ENCODE measurements at places on chromosomes 6 and 20.

DNA sequence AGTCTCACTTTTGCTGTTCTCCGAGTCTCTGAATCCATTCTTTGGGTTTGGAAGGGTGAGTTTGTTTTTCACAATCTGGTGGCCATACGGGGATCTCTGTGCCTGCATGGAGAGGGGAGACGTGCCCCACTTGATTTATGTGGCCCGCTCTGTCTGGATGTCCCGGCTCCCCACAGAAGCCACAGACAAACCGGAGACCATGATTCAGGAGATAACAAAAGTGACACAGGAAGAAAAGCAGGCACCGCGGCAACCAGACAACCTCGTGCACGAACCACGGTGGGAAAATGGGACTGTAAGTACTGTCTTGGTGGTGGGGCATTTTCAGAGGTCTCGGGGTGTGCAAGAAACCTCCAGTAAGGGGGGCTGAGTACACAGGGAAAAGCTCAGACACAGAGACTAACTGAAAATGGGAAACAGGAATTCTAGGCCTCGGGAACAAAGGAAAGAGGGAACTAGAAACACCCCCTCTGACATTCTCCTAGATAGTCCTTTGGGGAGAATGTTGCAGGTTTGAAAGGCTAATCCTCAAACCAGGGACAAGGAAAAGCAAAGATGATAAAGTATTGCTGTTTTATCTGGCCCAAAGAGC lies 22.1 kb upstream of the ZNF318 start:
- DNase-seq: no peak

- DNase-seq: no peak
Observed at GRCh38 chr6:166523782-166524559, 62.5 kb downstream of the RAMACL start.

DNA sequence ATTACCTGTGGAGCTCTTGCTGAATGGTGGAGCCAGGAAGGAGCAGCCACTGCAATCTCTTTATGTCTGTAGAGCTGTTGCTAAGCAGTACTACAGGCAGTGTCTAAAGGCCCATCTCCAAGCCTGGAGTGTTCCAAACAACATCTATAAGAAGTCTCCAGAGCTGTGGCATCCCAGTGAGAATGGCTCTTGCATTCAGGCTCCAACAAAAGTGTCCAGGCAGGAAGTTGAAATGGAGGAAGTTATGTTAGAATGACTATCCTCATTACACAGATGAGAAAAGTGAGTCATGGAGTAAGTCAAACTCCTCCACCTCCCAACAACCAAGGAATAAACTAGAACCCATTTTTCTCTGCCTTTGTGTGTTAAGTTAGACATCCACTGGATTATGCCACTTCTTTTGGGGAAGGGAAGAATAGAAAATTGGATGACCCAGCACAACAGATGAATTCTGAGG lies 288.5 kb upstream of the STXBP5 start:
- DNase-seq: no peak

DNA sequence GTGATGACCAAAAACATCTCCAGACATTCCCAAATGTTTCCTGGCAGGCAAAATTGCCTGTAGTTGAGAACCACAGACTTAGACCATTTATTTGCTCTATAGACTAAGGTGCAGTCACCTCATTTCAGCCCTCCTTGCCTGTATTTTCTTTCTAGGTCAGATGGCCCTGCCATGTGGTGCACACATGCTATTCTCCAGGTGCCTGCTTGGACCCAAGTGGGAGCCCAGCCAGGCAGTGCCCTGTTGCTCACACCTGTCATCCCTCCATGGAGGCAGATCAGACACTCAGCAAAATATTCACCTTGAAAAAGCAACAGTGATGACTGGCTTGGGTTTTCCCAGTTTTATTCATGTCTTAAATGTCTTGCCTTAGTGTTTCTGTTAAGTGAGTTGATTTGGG lies 311.4 kb downstream of the TFAP2C start:
- DNase-seq: no peak

DNA sequence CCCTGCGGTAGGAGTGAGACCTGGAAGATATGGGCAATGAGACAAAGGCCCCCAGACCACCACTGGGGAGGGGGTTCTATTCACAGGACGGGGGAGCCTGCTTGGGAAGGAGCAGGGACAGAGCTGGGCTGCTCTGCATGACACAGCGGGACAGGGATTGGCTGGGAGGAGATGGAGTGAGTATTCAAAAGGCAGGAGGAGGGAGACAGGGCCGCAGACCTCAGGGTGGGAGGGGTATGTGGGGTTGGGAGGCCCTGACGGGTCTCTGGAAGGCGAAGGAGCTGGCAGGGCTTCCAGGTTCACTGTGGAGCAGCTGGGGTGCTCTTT lies 60.8 kb upstream of the RPS6KA2 start:
- DNase-seq: no peak

- no peak for DNase-seq
Observed at GRCh38 chr6:75472885-75473284, 20.7 kb downstream of the FILIP1 start.

All from hypothalamus (tissue), 51 donors.